Urinary bladder (tissue), 4 donors: ENCODE measurements at places on chromosomes 2 and 18. TPM values are rescaled to one million over a fixed set of nuclear protein-coding genes. Genes with fewer than 3 reads are reported as not detected.
A peak's percentile ranks its signal among the peaks of the same experiment; 100 is the strongest.

DNA sequence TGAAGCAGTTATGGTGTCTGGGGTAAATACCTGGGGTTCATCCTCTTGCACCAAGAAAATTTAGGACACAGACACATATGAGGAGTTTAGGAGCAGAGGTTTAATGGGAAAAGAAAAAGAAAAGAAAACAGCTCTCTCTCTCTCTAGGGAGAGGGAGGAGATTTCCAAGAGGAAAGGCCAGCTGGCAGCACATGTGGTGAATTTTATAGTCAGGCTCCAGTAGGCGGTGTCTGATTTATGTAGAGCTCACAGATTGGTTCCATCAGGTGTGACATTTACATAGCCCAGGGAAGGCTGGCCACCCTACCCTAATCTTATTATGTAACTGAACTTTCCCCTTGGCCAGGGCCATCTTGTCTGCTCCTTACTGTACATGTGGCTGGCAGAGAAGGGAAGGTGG is 297.5 kb upstream of the RGPD4 start:
- peak; percentile 37 for DNase-seq

DNA sequence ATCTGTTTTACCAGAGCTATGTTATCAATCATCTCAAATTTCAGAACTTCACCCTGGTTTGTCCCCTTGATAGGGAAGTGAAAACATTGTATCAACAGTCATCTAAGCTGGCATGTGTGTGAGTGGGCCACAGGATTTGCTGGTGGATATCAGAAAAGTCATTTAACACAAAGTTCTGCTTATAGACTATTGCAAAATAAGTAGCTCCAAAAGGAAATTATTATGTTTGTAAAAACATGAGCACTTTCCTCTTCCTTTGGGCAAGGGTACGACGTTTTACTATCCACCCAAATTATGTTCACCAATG is 20.7 kb upstream of the COPS8 start:
- no peak for DNase-seq

GRCh38 chr18:64260810-64261209 is 111.9 kb upstream of the LINC00305 start:
- no peak for DNase-seq

- DNase-seq: no peak
Observed at GRCh38 chr2:26816893-26817292, 31.0 kb downstream of the CENPA start.

GRCh38 chr2:144470816-144471215 is 49.1 kb downstream of the ZEB2 start:
- DNase-seq: no peak

- DNase-seq: no peak
Observed at GRCh38 chr2:47309952-47310800, 92.8 kb upstream of the MSH2 start.

- no peak for DNase-seq
Observed at GRCh38 chr2:15620857-15621471, 29.3 kb downstream of the DDX1 start.

- no peak for DNase-seq
Observed at GRCh38 chr18:79166702-79167101, 97.5 kb downstream of the ATP9B start.

DNA sequence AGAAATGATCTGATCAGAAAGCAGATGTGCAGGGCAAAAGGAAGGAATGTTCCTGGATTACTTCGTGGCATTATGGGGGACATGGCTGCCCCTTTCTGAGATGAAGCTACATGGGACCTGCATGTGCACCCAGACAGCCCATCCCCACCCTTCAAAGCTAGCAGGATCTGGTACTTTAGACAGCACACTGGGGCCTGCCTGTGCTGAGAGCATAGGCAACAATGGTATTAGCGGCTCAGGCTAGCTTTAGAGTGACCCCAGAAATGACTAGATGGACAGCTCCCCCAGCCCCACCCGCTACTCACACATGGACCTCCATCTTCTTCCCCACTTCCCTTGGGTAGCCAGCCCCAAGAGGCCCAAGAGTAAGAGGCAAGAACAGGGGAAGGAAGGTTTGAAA is 61.5 kb upstream of the NFE2L2 start:
- DNase-seq: no peak

- DNase-seq: no peak
Observed at GRCh38 chr18:40877096-40877495, 1077.9 kb upstream of the PIK3C3 start.

GRCh38 chr2:105771836-105772235 is 27.1 kb downstream of the NCK2 start:
- no peak for DNase-seq

- DNase-seq: no peak
Observed at GRCh38 chr18:59551902-59552635, 145.2 kb downstream of the CCBE1 start.

The KHK gene
- polyA plus RNA-seq: 6.8 TPM

The SERPINB10 gene
- not detected for polyA plus RNA-seq

The COPS8 gene
- 58.7 TPM for polyA plus RNA-seq

The CD8B2 gene
- 1.8 TPM for polyA plus RNA-seq
